ENCODE measurements at places on chromosomes 16 and 17.

DNA sequence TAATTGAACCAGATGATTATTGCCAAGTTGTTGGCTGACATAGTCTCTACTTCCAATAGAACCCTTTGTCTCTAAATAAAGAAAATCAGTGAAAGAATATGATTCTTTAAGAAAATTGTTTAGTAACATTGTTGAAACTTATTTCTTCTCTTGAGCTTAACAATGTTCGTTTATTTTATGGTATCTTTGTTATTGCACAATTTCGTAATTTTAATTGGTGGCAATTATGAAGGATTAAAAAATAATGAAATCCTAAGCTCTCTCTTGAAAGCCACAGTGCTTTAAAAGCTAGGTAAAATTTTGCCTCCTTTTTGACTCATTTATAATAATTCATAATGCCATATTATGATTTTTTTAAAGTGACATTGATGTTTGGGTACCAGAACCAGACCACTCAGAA lies 149.0 kb upstream of the RBL2 start:
- DNase-seq = no peak

- no peak for DNase-seq
These were observed 17.9 kb downstream of the WNT3 start for GRCh38 chr17:46800573-46800972.

DNA sequence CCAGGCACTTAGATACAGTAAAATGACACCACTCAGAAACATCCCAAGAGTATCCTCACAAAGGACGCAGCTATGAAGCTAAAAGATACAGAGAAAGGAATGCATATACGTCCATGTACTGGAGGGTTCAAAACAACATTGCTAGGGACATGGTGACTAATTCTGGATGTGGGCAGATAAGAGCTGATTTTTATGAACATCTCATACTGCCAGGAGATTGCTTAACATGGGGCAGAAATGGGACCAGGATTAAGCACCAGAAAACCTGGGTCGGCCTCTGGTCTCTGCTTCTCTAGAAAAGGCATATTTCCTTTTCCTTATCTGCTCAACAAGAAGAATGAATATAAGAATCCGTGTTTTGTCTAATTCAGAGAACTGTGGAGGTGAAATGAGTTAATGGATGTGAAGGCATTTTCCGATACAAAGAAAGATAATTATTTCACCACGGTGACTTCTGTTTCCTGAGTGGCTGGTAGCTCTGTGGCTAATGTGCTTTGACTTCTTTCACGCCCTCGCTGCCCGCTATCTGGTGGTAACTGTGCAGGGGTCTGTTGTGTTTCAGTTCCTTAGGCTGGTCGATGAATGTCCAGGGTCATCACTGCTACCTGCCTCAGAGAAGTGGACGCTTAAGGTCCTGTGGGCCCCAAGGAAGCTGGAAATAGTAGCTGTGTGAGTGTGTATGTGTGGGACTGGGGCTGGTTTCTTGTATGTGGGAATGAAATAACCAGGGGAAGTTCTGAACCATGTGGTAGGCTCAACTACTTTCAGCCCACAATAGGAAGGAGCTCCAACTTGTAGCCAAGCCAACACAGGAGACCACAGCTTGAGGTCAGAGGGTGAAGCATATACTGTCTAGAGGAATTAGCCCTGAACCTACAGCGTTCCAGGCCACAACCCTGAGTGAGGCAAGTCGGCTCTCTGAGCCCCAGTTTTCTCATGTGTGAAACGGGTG lies 15.8 kb upstream of the CCL5 start:
- no peak for DNase-seq

DNA sequence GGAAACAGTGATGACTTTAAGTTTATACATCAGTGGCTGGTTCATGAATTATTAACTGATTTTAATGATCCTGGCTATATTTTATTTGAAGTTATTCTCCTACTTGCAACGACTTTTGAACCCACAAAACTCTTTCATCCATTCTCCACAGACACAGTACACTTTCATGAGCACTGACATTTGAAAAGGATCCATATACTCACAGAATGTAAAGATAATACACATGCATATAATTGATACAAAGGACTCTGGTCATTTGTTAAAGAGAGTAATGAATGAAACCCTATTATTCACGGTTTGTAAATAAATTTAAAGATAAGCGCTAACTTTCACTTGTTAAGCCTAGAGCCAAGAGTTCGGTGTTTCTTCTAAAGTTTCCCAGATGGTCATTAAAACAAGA lies 3.3 kb downstream of the TOX3 start:
- no peak for DNase-seq

- DNase-seq = no peak
These were observed at the start of gene PMP22 for GRCh38 chr17:15265131-15265530. TSS of gene PMP22 (minus strand) at chr17:15265326. CDS start at chr17:15260727, 4,599 bp downstream.

DNA sequence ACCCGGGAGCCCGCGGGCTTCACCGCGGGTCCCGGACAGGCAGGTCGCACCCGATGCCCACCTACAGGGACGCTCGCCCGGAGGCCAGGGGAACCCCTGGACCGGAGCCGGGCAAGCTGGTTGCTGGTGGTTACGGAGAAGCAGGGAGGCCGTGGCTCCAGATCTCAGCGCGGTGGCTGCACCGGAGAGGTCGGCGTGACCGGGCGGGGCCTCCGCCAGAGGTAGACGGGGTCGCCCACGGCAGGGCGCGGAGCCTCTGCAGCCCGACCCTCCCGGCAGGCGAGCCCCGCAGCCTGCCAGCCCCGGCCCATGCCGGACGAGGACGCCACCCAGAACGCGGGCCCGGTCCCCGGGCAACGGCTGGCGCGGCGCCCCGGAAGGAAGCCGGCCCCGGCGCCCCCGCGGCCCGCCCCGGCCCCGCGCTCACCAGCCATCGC lies 341 bp downstream of the PCYT2 start:
- DNase-seq = no peak

- DNase-seq = no peak
These were observed 15.4 kb upstream of the HSBP1 start for GRCh38 chr16:83792391-83792790.

DNA sequence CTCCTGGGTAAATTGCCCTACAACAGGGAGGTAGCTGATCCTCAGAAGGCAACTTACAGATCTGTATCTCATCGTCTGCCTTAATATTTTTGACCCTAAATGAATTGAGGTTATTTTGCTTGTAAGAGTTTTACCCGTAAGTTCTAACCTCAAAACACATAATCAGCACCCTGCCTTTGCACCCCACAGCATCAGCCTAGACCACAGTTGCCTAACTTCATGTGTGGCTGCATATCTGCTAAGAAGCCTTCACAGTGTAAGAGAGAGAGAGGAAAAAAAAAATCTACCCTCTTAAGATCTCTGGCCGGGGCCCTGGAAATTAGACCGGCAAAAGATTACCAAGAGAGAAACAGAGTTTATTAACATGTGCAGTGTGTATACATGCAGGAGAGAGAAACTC lies 76.9 kb downstream of the ARHGAP44 start:
- DNase-seq = no peak

GRCh38 chr17:75019710-75020109 lies 7.2 kb downstream of the MRPL58 start:
- DNase-seq = no peak

- no peak for DNase-seq
These were observed 56.5 kb downstream of the MRM1 start for GRCh38 chr17:36657763-36658490.

- DNase-seq = no peak
These were observed 8.5 kb downstream of the PRSS27 start for GRCh38 chr16:2711370-2712062.

DNA sequence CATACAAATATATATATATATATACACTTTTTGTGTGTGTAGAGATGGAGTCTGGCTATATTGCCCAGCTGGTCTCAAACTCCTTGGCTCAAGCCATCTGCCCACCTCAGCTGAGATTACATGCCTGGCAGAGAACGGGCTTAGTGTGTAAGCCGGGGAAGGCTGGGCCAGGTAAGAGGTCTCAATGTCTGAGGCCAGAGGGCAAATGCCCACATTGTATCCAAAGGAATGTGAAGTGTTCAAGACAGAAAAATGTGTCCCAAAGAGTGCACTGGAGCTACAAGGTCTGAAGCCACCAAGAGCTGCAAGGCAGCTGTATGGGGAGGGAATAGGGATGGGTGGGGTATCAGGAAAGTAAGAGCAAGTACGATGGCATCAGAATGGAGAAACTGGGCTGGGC lies 8.8 kb downstream of the CD2BP2 start:
- no peak for DNase-seq

DNA sequence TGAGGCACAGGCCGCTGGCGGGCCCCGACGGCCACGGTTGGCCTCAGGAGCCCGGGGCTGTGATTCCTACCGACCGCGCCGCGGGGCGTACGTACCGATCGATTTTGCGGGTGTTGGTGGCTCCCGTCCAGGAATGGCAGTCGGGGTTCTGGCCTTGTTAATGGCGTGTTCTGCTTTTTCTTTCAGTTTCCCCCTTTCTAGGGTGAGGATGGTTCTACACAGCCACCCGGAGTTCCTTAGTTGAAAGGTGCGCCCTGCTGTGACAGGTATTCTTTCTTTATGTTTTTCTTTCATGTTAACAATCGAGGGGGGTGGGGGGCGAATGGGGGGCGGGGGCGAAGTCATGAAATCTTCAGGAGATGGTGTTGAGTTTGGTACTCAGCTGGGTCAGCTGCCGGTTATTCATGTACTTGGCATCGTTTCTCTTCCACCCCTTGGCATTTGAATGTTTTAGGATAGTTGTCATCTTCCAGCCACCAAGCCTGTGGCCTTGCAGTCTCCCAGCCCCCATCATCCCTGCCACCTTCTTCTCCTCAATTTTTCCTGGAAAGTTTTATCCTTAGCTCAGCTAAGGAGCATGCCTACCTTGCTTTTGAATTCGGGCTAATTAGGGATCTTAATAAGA lies 802 bp downstream of the CYLD start:
- no peak for DNase-seq

GRCh38 chr17:43857957-43858600 lies 11.1 kb downstream of the CD300LG start:
- no peak for DNase-seq

DNA sequence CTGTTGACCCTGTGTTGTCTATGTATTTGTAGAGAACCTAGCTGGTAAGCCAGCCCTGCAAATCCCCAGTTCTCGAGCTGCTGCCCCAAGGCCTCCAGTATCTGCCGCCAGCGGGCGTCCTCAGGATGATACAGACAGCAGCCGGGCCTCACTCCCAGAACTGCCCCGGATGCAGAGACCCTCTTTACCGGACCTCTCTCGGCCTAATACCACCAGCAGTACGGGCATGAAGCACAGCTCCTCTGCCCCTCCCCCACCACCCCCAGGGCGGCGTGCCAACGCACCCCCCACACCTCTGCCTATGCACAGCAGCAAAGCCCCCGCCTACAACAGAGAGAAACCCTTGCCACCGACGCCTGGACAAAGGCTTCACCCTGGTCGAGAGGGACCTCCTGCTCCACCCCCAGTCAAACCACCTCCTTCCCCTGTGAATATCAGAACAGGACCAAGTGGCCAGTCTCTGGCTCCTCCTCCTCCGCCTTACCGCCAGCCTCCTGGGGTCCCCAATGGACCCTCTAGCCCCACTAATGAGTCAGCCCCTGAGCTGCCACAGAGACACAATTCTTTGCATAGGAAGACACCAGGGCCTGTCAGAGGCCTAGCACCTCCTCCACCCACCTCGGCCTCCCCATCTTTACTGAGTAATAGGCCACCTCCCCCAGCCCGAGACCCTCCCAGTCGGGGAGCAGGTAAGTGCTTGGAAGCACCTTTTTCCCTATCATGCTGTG lies 23.1 kb upstream of the CDC6 start:
- no peak for DNase-seq

DNA sequence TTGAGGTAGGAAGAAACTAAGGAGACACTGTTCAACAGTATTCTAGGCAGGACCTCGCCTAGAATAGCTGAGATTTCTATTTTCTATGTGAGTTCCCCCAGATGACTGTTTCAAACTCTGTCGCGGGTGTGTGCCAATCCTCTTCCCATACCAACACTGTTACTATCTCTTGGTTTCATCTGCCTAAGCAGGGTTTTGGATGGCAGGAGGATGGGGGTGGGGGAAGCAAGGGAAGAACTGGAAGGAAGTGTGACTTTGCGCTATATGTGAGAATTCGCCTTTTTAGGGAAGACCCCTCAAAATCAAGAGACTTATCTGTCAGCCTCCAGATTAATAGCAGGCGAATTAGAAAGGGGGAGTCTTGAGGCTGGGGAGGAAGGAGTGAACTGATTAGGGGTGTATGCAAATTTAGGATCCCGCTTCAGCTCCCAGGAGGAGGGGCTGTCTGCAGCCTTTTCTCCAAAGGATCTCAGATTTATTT lies 521 bp upstream of the G6PC3 start:
- no peak for DNase-seq

GRCh38 chr17:27533874-27534815 lies 77.9 kb downstream of the KSR1 start:
- DNase-seq = no peak

GRCh38 chr17:9899280-9900043 lies 5.6 kb downstream of the RCVRN start:
- no peak for DNase-seq

GRCh38 chr17:798246-798645 lies 16.1 kb downstream of the MRM3 start:
- no peak for DNase-seq

- no peak for DNase-seq
These were observed 86.6 kb upstream of the DNAH9 start for GRCh38 chr17:11511696-11512095.

Measured in activated naive CD4-positive, alpha-beta T cell (primary cell).